Daoy (cell line): ENCODE measurements at places on chromosomes 3 and 15.
A peak's percentile ranks its signal among the peaks of the same experiment; 100 is the strongest.

- DNase-seq = no peak
Measured at GRCh38 chr15:44099671-44100070, 95.4 kb downstream of the FRMD5 start.

DNA sequence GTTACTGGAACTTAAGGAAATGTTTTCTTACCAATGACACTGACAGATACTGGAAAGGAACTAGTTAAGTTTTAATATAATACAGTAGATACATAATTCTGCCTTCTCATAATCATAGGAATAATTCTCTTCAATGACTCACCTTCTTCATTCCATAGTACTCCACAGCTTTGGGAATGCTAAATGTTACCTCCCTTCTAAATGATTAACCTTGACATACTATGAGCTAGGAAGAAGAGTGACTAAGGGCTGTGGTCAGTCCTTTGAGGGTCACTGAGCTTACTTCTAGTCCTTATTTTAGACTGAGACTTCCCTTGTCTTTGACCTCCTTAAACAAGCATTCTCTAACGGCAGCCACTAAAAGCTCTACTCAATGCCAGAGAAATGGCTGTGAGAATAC is 69.6 kb upstream of the PPIB start:
- DNase-seq = peak; percentile 35

DNA sequence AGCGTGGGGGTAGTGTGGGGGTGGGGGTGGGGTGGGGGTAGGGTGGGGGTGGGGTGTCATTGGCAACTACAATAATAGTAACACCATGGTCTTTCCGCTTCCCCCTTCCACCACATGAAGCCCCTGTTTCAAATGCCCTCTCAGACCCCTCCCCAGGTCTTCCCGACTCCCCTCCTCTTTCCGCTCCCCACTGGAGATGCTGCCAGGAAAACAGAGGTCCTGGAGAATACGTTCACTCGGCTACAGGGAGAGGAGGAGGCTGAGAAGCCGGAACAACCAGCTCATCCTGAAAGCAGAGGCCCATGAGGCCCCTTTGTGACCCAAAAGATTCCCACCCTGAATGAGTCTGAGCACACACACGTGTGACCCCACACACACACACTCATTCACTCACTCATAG is 75.4 kb downstream of the CPN2 start:
- DNase-seq = no peak

- no peak for DNase-seq
Measured at GRCh38 chr3:177894081-177894728, 642.0 kb upstream of the KCNMB2 start.

DNA sequence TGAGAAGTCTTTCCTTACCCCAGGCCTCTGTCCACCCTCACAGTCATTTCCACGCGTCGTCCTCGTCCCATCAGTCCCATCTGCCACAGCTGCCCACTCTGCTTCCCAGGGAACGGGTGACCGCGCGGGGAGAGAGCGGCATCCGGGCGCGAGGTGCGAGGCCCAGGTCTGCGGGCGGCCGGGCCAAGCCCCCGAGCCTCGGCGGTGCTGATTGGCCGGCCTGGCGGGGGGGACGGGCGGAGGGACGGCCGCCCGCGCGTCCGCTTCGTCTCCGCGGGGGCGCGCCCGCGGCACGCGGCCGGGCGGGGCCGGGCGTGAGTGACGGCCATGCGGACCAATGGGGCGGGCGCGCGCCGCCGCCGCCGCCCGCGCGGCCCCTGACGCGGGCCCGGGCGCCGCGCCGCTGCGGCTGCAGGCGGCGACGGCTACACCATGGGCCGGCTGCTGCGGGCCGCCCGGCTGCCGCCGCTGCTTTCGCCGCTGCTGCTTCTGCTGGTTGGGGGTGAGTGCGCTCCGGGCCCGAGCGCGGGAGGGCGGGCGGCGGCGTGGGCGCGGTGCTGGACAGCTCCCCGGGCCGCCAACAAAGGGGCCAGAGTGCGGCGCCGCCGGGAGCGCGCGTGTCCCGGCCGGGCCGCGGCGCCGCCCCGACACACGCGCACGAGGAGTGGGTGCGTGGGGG is at the start of gene PODXL2:
Gene PODXL2 (plus strand): TSS at position 398 of the 679 bp plus-strand sequence. CDS start 35 bp downstream, at position 433.
- peak; percentile 80 for DNase-seq
